ENCODE measurements at places on chromosomes 2 and 18.

- no peak for DNase-seq
Measured at GRCh38 chr2:219131744-219132143, 28.9 kb downstream of the NHEJ1 start.

GRCh38 chr2:20797096-20797495 lies 25.8 kb downstream of the LDAH start:
- DNase-seq: no peak

- peak; percentile 57 for DNase-seq
Measured at GRCh38 chr2:12501469-12502158, 215.1 kb upstream of the TRIB2 start.

DNA sequence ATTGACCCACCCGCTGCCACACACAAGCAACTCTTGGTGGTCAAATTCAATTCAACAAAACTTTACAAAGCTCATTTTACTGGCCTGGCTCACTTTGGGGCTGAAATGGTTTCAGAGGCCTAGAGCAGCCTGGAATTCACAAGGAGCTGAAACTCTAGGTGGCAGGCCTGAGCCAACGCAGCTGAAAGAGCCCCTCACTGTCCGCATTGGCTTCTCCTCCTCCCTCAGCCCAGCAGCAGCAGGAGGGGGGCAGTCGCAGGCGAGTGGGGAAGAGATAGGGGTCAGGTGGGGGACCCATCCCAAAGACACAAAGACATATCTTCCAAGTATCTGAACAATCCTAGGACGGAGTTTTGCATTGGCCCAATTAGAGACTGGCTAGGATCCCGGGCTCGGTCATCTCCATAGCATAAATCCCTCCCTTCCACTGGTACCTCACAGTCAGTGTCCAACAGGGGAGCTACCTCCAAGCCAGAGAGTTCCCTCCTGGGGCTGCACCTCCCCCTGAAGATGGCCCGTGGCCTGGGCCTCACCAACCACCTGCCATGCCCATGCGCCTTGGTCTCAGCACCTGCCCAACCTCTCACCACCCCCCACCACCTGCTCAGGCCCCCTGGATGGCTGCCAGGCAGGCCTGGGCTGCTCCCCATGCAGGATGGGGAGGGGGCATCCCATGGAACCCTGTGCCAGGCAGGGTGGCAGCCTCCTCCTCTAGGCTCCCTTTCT lies 113.4 kb downstream of the ZBTB7C start:
- no peak for DNase-seq

DNA sequence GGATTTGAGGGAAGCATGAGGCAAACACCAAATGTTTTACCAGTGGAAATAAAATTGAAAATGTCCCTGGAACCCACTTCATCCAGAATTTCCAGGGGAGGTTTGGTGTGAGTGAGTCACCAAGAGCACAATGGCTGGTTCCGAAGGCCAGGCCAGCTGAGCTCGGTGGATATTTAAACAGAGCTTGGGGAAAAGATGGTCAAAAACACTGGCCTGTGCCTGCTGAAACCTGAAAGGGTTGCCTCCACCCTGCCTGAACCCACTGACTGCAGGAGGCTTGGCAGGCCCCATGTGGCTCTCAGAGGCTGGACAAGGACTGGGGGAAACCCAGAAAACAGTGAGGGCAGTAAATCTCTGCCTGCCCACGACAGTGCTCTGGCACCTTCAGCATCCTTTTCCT lies 93.9 kb downstream of the TTC32 start:
- no peak for DNase-seq

DNA sequence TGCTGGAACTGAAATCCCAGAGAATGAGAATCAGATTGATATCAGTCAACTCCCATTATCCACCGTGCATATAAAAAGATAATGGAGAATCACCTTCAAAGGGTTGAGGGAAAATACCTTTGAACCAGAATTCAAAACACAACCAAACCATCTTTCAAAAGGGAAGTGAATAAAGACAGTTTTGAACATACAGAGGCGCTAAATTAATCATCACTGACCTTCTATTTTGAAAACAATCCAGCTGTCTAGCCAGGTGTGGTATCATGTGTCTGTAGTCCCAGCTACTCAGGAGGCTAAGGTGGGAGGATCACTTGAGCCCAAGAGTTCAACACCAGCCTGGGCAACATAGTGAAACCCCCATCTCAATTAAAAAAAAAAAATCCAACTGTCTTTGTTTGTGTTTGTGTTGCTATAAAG lies 63.6 kb downstream of the TRABD2A start:
- no peak for DNase-seq
